ENCODE measurements at places on chromosomes 1 and 21.

- DNase-seq = no peak
Observed at GRCh38 chr21:25836396-25836795, 101.6 kb downstream of the GABPA start.

DNA sequence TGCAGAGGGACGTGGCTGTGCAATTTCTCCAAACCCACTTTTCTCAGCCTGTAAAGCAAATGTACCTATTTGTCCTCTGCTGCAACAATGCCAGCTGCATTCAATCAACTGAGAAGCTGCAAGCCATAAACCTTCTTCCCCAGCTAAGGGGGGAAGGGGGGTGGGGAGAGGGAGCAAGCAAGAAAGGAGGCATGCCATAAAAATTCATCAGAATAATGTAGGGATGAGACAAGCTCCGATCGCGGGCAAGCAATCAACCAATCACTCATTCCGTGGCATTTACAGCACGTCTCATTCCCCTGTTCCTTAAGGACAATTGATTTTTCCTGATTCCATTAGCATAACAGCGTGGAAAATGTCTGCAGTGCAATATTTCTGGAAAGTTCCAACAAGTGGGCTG is 144.8 kb downstream of the DMRTA2 start:
- DNase-seq = no peak

DNA sequence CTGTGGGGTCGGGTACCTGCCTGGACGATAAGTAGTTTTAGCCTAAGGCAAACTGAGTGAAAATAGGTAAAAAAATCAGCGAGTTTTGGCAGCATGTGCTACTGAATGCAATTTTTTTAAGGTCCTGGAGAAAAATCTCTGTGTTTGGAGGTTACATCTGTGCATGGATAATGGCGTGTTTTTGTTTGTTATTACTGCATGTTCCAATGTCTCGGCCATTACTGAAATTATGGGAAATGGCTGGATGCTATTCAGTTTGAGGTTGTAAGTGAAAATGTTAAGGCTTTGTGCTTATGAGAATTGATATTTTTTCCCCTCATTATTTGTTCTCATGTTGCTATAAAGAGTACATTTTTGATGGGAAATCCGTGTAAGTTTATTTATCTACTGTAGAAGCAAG is 441.7 kb downstream of the PRDM2 start:
- DNase-seq = no peak

- DNase-seq = no peak
Observed at GRCh38 chr1:24454673-24455072, 39.1 kb downstream of the NIPAL3 start.

GRCh38 chr1:54800899-54801759 is at the start of gene TTC22:
Gene TTC22, minus strand, starts transcription at chr1:54801323. Its CDS starts 160 bp downstream, at chr1:54801163.
- no peak for DNase-seq

DNA sequence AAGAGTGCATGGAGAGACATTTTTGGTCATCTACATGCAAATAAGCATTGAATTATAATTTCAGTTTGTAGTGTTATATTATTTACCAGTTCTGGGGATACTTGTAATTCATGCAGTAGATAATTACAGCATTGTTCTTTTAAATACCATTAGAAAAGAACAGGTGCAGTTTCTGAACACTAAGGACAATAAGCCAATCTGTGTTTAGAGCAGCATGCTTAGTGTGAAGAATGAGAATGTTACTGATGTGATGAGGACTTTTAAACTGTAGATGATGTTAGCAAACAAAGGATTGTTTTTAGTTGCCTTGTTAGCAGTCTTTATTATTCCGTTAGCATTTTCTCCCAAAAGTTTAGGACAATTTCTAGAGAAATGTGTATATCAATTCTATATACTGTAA is 348.3 kb downstream of the BRINP3 start:
- DNase-seq = no peak

- no peak for DNase-seq
Observed at GRCh38 chr1:1087351-1088028, 13.4 kb upstream of the RNF223 start.

DNA sequence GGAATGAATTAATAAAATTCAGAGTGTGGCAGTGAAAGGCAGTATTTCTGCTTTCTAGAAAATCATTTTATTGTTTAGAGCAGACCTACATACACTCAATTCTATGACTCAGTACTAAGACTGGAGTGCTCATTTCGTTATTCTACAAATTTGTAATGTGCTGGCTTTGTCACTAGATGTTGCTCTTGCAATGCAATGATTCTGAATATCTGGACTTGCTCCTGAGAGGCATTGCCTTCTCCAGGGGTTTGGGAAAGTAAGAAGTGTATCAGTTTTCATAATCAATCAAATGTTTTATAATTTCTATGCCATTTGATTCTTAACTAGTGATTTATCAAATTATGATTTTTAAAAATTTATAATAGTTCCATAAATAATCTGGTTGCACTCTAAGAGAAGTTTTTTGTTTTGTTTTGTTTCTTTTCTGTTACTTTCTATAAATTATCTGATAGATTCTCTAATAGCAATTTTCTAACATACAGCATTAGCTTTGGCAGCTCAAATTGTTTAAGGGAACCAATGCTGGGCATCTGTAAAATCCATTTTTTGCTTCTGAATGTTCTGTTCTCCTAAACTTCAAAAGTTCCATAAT is 280.5 kb upstream of the SGIP1 start:
- DNase-seq = peak; percentile 81
